ENCODE measurements at places on chromosomes 6 and 20. TPM values are rescaled to one million over a fixed set of nuclear protein-coding genes. Genes with fewer than 3 reads are reported as not detected.

Gene KCNK15
- polyA plus RNA-seq = 0.33 TPM

Gene FAM184A
- polyA plus RNA-seq = 6.3 TPM

Gene SCP2D1
- polyA plus RNA-seq = not detected

Gene BEND6
- polyA plus RNA-seq = 0.53 TPM

Gene C6orf15
- polyA plus RNA-seq = 0.06 TPM

- DNase-seq = no peak
Measured at GRCh38 chr6:105733556-105734162, 330.8 kb upstream of the PREP start.

DNA sequence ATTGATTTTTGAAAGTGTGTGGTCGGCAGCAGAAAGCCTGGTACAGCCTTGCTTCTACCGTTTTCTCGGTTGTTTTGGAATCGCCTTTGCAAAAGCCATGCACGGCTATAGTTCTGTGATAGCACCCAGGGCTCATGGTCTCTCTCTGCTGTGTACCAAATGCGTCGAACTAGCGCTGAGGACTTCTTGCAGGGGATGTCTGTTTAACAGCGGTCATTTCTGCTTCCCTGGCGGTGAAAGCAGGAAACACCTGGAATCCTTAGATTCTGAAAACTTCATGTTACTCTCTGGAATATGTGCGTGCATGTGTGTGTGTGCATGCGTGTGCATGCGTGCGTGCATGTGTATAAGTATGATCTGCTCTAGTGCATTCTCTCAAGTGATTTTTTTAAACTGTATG, 26.1 kb upstream of the GCNT2 start:
- no peak for DNase-seq

- DNase-seq = no peak
Measured at GRCh38 chr6:83824388-83824801, 28.8 kb upstream of the RIPPLY2 start.

DNA sequence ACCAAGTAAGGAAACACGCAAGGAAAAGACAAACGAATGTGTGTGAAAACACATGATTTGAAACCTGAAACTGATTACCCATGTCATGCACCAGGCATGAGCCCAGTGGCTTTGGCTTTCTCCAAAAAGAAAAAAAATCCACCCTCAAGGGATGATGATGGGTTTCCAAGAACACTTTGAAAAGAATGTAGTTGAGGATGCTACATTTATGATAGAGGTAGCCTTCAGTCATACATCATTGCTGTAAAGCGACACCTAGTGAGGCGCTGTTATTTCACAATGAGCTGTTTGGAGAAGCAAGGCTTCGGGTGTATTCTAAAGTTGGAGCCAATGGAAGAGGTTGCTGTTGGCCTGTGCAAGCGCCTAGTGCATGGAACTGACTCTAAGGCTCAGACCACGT, 124.9 kb downstream of the SCML4 start:
- no peak for DNase-seq

- DNase-seq = no peak
Measured at GRCh38 chr6:142647449-142648035, 297.4 kb downstream of the HIVEP2 start.

DNA sequence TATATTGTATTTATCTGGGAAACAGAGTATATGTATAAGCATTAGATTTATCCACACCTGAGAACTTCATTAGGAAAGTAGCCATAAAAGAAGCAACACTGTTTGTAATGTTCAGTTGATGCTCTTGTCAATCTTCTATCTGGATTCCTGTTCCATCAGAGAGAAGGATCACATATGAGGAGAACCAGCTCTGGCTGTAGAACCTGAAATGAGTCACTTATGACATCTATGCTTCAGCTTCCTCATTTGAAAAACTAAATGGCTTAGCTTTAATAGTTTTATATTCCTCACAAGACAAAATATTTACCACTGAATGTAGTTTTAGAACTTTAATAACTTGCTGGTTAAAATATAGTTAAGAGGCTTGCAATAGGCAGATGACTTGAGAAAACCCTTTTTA, 144.7 kb downstream of the TASP1 start:
- no peak for DNase-seq

GRCh38 chr6:144597511-144597910, 312.4 kb downstream of the UTRN start:
- no peak for DNase-seq

- no peak for DNase-seq
Measured at GRCh38 chr20:34843421-34843820, 18.0 kb upstream of the NCOA6 start.

DNA sequence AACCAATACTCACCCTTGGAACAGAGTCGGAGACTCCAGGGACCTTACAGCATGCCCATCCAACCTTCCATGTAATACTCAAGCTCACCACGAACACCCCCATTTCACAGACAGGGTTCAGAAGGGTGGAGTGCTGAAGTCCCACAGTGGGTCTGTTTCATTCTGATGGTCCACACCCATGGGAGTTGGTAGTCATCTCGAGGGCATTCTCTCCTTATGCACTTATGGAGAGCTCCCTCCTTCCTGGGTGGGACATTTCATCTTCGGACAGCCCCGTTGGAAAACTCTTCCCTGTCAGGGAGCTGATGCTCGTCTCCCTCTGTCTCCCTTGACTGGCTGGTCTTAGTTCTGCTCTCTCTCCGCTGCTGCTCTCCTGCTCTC, 38.9 kb downstream of the COX4I2 start:
- DNase-seq = no peak

DNA sequence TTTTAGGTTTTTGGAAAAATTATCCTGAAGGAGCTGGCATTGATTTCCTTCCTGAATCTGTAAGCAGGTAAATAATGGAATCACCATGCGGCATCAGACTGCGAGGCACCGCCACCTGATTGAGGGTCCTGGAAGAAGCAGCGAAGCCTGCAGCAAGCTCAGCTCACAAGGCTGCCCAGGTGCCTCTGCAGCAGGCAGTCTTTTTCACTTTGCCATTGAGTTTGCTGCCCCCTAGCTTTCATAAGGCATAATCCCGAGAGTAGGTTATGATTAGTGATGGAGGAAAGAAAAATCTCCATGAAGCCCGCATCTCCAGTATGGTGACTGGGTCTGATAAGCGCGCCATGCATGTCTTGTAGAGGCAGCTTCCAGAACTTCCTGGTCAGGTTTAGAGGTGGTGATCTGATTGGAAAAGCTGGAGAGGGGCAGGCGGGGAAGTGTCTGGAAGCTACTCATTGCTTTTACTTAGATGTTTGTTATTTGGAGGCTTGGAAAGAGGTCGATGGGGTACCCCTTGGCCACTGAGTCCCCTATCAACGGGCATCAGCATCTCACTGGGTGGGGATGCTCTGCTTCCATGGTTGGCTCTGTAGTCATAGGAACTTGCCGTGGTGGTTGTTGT, 26.7 kb downstream of the IYD start:
- peak; percentile 53 for DNase-seq

- DNase-seq = no peak
Measured at GRCh38 chr20:61169874-61170273, 82.2 kb upstream of the CDH4 start.

DNA sequence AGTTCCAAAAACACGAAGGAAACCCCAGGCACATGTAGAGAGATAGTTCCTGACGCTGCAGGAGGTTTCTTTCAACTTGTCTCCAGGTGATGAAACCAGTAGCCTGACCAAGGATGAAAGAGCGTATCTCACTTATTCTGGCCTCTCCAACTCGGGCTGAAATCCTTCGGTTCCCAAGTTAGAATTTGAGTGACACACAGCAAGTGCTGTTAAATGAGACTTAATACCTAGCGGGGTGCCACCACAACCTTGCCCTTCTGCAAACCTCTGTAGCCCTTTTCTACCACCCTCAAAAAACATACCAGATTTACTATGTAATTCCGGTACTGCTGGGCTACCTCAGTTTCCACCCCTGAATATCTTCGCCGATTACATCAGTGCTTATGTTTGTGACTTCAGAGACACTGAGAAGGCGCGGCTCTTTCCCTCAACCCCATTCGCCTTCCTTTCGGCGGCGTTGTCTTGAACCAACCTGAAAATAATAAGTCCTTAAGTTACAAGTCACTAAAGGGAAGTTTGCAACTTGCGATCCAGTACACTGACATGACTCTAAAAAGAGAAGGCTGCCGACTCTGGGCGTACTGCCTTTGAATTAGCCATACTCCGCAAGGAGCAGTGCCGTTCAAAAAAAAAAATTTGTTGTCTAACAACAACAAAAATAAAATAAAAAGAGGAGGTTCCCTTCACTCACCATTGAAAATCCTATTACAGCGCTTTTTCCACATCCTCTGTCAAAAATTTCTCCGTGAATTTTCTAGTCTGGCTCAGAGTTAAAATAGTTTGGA, 194.9 kb upstream of the ZNF184 start:
- no peak for DNase-seq

- no peak for DNase-seq
Measured at GRCh38 chr20:36336954-36337704, 31.0 kb downstream of the DLGAP4 start.

DNA sequence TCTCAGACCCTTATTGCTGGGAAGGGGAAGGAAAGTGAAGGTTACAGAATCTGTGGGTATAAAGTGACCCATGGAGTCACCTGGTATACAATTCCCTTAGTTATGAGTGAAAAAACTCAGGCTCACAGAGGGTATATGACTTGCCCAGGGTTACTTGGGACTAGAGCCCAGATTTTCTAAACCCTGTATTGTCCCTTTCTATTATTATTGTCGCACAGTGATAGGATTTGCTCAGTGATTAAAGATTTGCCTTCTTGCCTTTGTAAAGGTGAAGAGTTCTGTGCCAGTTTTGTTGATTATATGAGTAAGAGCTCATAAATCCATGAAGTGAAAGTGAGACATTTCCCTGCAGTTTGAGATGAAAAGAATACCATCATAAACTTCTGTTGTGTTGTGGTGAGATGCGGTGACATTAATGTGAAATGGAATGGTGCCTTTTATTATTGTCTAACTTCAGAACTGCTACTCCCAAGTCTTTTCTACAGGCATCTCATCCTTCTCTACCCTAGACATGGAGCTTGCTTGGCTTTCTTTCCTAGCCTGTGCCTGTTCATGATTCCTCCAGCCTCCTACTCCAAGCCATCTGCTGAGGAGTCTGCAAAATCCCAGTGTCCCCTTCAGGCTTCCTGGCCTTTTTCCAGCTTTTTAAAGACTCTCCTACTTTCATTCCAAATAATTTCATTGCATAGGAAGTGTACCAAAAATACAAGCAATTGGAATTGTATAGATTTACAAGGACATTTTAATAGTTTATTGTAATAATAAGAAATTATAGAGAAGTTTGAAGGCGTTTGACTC, 33.5 kb upstream of the ADIG start:
- DNase-seq = no peak

DNA sequence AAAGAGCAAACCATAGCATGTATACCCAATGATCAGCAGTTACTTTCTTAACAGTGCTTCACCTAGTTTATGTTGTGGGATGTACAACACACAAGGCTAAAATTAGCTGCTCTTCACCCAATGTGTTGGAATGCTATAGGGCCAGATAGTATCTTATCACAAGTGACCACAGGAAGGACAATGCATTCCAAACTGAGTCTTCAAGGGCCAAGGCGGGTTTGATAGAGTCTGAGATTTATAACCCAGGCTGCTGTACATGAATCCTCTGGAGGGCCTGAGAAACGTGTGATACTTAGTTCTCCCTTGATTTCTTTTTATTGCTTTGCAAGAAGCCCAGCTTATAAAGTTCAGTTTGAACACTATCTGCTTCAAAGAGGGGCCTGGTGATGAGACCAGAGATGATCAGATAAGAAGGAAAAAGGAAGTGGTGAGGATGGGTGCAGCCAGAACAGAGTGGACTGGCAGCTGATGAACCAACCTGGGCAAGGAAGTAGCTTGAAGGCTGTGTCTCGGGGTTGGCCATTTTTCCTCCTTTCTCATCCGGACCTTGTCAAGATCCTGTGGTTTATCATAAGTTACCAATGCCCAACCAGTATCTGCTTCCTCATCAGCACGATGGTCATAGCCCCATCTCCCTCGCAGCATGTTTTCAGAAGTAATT, 62.2 kb upstream of the BMP2 start:
- DNase-seq = no peak

- DNase-seq = no peak
Measured at GRCh38 chr6:92945799-92946198, 473.6 kb downstream of the EPHA7 start.

DNA sequence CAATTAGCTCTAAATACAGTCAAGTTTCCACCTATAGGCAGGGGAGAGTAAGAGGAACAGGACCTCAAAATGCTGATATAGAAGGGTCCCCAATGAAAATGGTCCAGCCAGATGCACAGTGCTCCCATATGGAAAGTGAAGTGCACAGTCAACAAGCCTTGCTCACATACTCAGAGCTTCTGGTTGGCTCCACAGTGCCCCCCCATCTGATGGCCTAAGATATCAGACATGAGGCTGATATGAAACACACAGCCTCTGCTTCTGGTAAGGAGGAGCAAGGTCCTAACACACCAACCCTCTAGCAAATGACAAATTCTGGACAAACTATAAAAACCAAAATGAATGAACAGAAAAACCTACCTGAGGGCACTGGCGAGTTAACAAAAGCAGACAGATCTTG, 111.4 kb upstream of the EMILIN3 start:
- no peak for DNase-seq
